ENCODE measurements at places on chromosomes 11 and 22.
A peak's percentile ranks its signal among the peaks of the same experiment; 100 is the strongest.

DNA sequence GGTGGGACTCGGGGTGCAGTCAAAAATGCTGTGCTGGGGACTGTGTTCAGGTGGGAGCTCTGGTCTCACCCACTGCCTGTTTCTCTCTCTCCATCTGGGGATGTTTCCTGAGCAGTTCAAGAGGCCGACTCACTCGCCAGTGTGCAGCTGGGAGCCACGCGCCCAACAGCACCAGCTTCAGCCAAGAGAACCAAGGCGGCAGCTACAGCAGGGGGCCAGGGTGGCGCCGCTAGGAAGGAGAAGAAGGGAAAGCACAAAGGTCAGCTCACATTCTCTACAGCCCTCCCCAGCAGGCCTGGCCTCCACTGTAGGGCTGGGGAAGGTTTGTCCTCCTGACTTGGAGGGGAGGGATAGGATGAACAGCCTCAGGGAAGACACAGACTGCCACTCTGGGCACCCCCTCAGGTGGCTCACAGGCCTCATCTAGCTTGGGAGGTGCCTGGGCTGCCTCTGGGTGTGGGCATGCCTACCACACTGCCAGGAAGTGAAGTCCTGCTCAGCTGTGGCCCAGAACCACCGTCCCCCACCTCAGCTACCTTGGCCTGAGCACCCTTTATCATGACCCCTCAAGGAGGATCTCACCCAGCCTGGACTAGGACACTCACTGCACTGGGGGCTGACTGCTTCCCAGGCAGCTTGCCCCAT is 13.0 kb downstream of the TUB start:
- no peak for DNase-seq
- H3K27ac ChIP-seq, result no peak overlapping the region
- no peaks in the 10 kb centered on the region for H3K27me3 ChIP-seq

DNA sequence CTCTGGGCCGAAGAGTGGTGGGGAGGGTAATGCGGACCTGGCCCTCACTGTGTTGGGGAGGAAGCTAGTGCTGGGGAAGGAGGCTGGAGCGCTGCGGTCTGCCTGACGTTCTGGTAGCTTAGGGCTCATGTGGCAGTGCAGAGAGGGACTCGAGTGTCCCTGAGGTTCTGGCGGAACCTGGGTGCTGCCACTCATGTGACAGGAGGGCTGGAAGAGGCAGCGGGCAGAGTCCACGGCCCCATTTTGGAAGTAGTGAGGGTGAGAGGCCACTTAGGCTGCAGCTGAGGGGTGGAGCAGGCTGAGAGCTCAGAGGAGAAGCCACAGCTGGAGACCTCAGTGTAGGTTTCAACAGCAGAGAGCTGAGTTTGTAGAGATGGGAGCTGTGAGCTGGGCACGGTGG is 16.2 kb upstream of the TRMU start:
- no peak overlapping the region for H3K4me3 ChIP-seq
- H3K27ac ChIP-seq, result no peak overlapping the region
- DNase-seq, result no peak
- H3K36me3 ChIP-seq, result no peaks in the 10 kb centered on the region
- no peaks in the 10 kb centered on the region for H3K27me3 ChIP-seq

DNA sequence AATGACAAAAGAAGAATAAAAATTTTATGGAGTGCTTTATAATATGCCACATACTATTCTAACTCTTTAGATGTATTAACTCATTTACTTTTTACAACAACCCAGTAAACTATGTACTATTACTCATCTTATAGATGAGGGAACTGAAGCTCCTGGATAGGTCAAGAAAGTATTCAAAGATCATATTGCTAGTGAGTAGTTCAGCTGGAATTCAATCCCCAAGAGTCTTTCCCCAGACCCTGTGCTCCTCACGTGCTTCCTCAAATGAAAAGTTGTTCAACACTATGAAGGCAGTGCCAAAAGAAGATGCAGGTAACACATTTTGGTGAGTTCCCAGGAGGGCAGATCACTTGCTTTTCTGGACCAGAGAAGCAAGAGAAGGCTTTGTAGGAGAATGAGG is 46.8 kb downstream of the BTG4 start:
- H3K4me1 ChIP-seq, result no peaks in the 10 kb centered on the region
- no peak overlapping the region for H3K27ac ChIP-seq
- H3K4me3 ChIP-seq, result no peak overlapping the region

- no peak overlapping the region for H3K27ac ChIP-seq
- no peaks in the 10 kb centered on the region for H3K4me1 ChIP-seq
- H3K4me3 ChIP-seq, result no peak overlapping the region
- no peaks in the 10 kb centered on the region for H3K36me3 ChIP-seq
Measured at GRCh38 chr11:32478277-32478731, 43.0 kb upstream of the WT1 start.

GRCh38 chr11:107704451-107704850 is 7.4 kb downstream of the SLN start:
- peaks cover 4% of the 10 kb centered on the region for H3K4me1 ChIP-seq
- H3K27ac ChIP-seq, result no peak overlapping the region
- no peak for DNase-seq
- no peaks in the 10 kb centered on the region for H3K36me3 ChIP-seq
- H3K4me3 ChIP-seq, result no peak overlapping the region
- H3K27me3 ChIP-seq, result no peaks in the 10 kb centered on the region

DNA sequence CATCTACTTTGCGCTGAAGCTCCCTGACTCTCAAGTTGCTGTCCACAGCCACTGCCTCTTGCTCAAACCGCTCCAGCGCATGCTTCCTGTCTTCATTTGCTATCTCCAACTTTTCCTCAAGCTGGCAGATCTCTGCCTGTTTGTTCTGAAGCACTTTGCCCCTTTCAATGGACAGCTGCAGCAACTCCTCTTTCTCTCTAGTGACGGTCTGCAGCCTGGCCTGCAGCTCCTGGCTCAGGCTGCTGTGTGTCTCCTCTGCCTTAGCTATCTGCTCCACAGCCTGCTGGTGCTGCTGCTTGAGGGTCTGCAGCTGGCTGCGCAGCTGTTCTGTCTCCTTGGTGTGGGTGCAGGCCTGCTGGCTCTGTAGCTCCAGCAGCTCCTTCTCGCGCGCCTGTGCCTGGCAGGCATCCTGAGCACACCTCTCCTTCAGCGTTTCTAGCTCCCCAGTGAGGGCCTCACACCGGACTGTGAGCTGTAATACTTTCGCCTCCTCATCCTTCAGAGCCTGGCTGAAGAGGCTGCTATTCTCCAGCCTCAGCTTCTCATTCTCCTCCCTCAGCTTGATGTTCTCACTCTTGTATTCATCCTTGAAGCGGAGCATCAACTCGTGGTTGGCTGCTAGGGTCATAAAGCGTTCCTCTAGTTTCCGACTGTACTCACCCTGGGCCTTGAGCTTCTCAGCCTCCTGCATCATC is 723 bp downstream of the CCDC89 start:
- no peaks in the 10 kb centered on the region for H3K27me3 ChIP-seq
- peaks cover 14% of the 10 kb centered on the region for H3K4me1 ChIP-seq
- H3K4me3 ChIP-seq, result peak overlapping the region; percentile 47
- DNase-seq, result no peak
- H3K36me3 ChIP-seq, result no peaks in the 10 kb centered on the region

- no peak for DNase-seq
- H3K4me1 ChIP-seq, result peaks cover 3% of the 10 kb centered on the region
- H3K4me3 ChIP-seq, result no peak overlapping the region
- H3K36me3 ChIP-seq, result no peaks in the 10 kb centered on the region
- peaks cover 37% of the 10 kb centered on the region for H3K27me3 ChIP-seq
Measured at GRCh38 chr22:37345863-37346504, 63.7 kb downstream of the CYTH4 start.

DNA sequence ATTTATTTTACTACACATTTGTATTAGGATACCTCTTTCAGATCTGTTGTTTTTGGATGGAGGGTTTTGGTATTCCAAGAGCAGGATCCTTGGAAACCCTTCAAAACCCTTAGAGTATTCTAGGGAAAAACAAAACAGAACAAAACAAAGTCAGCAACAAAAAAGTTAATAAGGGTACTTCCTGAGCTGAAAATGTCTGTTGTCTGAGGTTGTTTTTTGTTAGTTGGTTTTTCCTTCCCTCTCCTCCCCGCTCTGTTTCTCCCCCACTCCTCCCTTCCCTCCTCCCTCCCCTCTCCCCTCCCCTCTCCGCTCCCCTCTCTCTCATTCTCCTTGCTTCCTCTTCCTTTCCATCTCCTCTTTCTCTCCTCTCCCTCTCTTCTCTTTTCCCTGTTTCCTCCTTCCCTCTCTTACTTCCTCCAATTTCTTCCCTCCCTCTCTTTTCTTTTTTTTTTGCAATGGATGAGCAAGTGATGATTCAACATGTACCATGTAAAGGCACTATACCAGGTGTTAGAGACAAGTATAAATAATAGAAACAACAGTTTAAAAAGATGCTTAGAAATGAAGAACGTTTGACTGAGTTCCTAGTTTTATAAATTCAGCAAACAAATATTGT is 160.6 kb downstream of the TMEM135 start:
- H3K27ac ChIP-seq, result no peak overlapping the region
- no peak overlapping the region for H3K4me3 ChIP-seq
- no peaks in the 10 kb centered on the region for H3K27me3 ChIP-seq
- DNase-seq, result no peak

- no peaks in the 10 kb centered on the region for H3K4me1 ChIP-seq
- no peak for DNase-seq
- H3K36me3 ChIP-seq, result no peaks in the 10 kb centered on the region
- H3K27me3 ChIP-seq, result no peaks in the 10 kb centered on the region
- H3K27ac ChIP-seq, result no peak overlapping the region
Measured at GRCh38 chr11:75591966-75592365, 29.9 kb downstream of the SERPINH1 start.

GRCh38 chr11:2816941-2817421 is 68.6 kb downstream of the CDKN1C start:
- DNase-seq, result no peak
- peaks cover 19% of the 10 kb centered on the region for H3K4me1 ChIP-seq
- no peak overlapping the region for H3K27ac ChIP-seq
- peaks cover 4% of the 10 kb centered on the region for H3K27me3 ChIP-seq
- no peaks in the 10 kb centered on the region for H3K36me3 ChIP-seq
- H3K4me3 ChIP-seq, result no peak overlapping the region

DNA sequence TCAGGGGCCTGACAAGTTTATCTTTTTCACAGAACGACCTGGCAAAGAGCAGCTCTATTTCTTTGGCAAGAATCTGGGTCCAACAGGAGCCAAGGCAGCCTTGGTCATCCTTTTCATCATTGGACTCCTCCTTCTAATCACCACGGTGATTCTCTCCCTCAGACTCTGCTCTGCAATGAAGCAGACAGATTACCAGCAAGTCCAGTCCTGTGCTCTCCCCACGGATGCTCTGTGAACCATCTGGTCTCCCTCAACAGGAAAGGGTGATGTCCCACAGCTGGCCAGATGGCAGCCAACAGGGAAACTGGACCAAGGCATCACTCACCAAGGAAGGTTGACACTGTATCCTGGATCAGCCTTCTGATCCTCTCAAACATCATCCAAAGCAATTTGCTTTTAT is 17.0 kb upstream of the PANX1 start:
- H3K27ac ChIP-seq, result no peak overlapping the region
- H3K4me3 ChIP-seq, result no peak overlapping the region
- H3K4me1 ChIP-seq, result no peaks in the 10 kb centered on the region

GRCh38 chr22:42317691-42318547 is 47.5 kb upstream of the TCF20 start:
- no peaks in the 10 kb centered on the region for H3K27me3 ChIP-seq
- no peaks in the 10 kb centered on the region for H3K36me3 ChIP-seq
- H3K27ac ChIP-seq, result peak overlapping the region; percentile 74
- H3K4me3 ChIP-seq, result peak overlapping the region; percentile 14
- no peak for DNase-seq
- H3K4me1 ChIP-seq, result peaks cover 53% of the 10 kb centered on the region

GRCh38 chr11:72245263-72245816 is 1.4 kb upstream of the PHOX2A start:
- no peaks in the 10 kb centered on the region for H3K36me3 ChIP-seq
- no peak overlapping the region for H3K27ac ChIP-seq
- DNase-seq, result no peak
- no peak overlapping the region for H3K4me3 ChIP-seq
- H3K27me3 ChIP-seq, result peaks cover 81% of the 10 kb centered on the region
- H3K4me1 ChIP-seq, result peaks cover 21% of the 10 kb centered on the region

DNA sequence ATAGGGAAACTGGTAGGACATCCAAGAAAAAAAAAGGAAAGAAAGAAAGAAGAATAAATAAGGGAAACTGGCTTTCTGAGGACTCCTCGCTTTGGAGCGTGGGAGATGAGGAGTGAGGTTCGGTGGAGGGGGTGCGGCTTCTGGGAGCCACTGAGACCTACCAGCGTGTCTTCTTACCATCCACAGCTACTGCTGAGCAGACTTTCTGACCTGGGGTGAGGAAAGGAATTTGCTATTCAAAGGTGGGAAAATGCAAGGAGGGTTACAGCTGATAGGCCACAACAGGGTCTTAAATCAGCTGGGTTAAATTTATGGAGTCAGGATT is 488 bp upstream of the SELENOM start:
- H3K4me3 ChIP-seq, result peak overlapping the region; percentile 58
- DNase-seq, result no peak
- peaks cover 12% of the 10 kb centered on the region for H3K36me3 ChIP-seq

DNA sequence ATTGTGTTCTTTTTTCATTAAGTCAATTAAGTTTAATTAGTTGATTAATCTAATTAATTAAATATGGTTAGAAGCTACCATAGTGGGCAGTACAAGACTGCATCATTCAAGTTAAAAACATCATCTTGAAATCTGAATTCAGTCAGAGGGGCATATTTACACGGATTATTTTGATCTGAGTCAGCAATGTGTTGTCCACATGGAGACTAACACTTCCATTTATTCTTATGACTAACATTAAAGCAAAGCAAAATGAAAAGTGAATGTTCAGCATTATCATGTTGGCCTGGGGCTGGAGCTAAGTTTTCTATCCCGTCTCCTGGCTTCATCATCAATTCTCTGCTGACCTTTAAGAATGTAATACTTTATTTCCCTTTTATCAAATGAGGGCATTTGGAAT is 17.3 kb downstream of the FLI1 start:
- no peak overlapping the region for H3K4me3 ChIP-seq
- H3K27ac ChIP-seq, result no peak overlapping the region
- no peaks in the 10 kb centered on the region for H3K36me3 ChIP-seq
